ENCODE measurements at places on chromosomes 6 and 20. TPM values are rescaled to one million over a fixed set of nuclear protein-coding genes. Genes with fewer than 3 reads are reported as not detected.

- H3K27me3 ChIP-seq: no peaks in the 10 kb centered on the region
- no peak for DNase-seq
- H3K4me1 ChIP-seq: no peaks in the 10 kb centered on the region
- no peak overlapping the region for H3K4me3 ChIP-seq
- no peak overlapping the region for H3K27ac ChIP-seq
- no peaks in the 10 kb centered on the region for H3K36me3 ChIP-seq
Observed at GRCh38 chr6:163877877-163878639, 463.5 kb downstream of the QKI start.

DNA sequence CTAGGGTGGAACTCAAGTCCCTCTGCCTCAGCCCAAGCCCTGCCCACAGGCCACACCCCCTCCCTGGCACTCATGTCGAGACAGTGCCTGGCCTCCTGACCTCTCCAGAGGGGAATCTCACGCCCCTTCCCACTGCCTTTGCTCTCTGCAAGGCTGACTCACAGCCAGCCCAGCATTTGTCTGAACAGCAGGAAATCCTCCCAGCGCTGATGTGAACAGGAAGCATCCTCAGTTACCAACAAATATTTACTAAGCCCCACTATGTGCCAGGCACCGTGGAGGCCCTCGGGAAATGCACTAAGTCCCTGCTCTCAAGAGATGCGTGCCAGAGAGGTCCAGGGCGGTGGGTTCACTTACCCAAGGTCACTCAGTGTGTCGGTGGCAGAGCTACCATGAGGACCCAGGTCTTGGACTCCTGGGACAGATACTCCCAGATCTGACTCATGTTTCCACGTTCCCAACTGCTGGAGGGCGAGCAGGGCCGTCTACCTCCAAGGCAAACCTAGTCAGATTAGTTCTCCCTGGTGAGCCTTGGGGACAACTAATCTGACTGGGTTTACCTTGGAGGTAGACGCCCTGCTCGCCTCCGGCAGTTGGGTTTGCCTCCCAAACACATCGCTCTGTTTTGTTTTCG lies 7.8 kb downstream of the ADA start:
- H3K4me3 ChIP-seq: no peak overlapping the region
- peak; percentile 65 for DNase-seq
- peak overlapping the region; percentile 82 for H3K27ac ChIP-seq
- H3K36me3 ChIP-seq: no peaks in the 10 kb centered on the region
- H3K4me1 ChIP-seq: peaks cover 62% of the 10 kb centered on the region
- no peaks in the 10 kb centered on the region for H3K27me3 ChIP-seq

- DNase-seq: no peak
- H3K36me3 ChIP-seq: no peaks in the 10 kb centered on the region
- H3K27me3 ChIP-seq: peaks cover 6% of the 10 kb centered on the region
- H3K4me3 ChIP-seq: no peak overlapping the region
- no peak overlapping the region for H3K27ac ChIP-seq
- no peaks in the 10 kb centered on the region for H3K4me1 ChIP-seq
Observed at GRCh38 chr20:37596890-37597536, 69.3 kb upstream of the BLCAP start.

The NR2E1 gene
- total RNA-seq: not detected

DNA sequence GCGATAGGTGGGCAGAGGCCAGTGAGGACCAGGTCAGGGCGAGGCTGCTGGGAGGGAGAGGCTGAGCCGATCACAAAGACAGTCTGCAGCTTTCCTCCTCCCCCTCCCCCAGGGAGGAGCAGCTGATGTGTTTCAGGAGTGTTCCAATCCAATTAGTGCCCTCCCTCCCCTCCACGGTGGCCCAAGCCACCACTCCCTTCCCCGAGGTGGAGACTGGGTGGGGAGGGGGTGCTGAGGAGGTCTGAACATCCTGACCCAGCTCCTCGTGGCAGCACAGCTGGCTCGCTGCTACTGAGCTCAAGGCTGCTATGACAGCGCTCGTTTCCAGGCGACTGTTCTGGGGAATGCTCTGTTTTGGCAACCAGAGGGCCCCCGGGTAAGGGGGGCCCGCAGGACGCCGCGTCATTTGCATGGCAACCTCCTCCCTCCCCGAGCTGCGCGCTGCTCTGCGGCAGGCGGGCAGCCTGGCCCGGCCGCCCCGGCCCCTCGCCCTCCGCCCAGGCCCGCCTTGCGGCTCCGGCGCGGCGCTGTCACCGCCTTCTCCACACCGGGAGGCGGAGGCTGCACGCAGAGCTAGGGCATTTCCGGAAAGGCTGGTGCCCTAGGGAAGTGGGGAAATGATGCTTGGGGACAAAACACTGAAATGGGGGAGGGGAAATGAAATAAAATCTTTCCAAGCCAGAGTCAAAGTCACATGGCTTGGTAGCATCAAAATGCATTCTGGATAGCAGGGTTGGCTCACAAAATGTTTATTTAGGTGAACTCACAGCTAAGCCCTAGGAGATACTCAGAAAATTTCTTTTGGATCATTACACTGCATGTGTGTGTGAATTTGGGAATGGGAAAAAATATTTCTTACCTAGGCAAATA lies 67.4 kb upstream of the PIM1 start:
- H3K4me1 ChIP-seq: peaks cover 27% of the 10 kb centered on the region
- no peaks in the 10 kb centered on the region for H3K27me3 ChIP-seq
- H3K36me3 ChIP-seq: no peaks in the 10 kb centered on the region
- H3K27ac ChIP-seq: peak overlapping the region; percentile 90

- H3K36me3 ChIP-seq: no peaks in the 10 kb centered on the region
- DNase-seq: peak; percentile 14
- H3K27ac ChIP-seq: no peak overlapping the region
- H3K4me3 ChIP-seq: no peak overlapping the region
Observed at GRCh38 chr6:170031684-170032121, 259.2 kb downstream of the DLL1 start.

DNA sequence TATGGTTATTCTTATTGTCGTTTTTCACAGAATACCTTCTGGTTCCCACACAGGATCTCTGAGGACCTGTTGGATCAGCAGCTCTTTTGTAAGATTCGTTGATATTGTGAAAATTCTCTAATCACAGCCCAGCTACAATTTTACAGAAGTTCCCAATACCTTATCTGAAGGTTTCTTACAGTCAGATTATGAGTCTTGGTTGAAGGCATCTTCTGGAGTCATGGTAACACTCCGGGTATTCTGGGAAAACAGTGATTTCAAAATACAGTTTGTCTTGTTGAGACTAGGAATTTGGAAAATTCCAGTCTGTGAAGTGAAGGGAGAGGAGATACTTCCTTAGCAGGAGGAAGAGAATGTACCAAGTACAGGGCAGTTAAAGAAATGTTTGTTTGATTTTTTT lies 22.2 kb upstream of the HLA-C start:
- DNase-seq: no peak
- H3K27me3 ChIP-seq: no peaks in the 10 kb centered on the region
- no peaks in the 10 kb centered on the region for H3K36me3 ChIP-seq
- H3K4me1 ChIP-seq: no peaks in the 10 kb centered on the region
- no peak overlapping the region for H3K27ac ChIP-seq
- no peak overlapping the region for H3K4me3 ChIP-seq

GRCh38 chr6:66200390-66200789 lies 493.4 kb upstream of the EYS start:
- DNase-seq: no peak
- H3K27ac ChIP-seq: no peak overlapping the region
- H3K27me3 ChIP-seq: no peaks in the 10 kb centered on the region

GRCh38 chr6:37483917-37484785 lies 15.5 kb downstream of the CCDC167 start:
- no peaks in the 10 kb centered on the region for H3K4me1 ChIP-seq
- H3K4me3 ChIP-seq: no peak overlapping the region
- H3K36me3 ChIP-seq: peaks cover 54% of the 10 kb centered on the region
- H3K27ac ChIP-seq: no peak overlapping the region
- no peaks in the 10 kb centered on the region for H3K27me3 ChIP-seq

DNA sequence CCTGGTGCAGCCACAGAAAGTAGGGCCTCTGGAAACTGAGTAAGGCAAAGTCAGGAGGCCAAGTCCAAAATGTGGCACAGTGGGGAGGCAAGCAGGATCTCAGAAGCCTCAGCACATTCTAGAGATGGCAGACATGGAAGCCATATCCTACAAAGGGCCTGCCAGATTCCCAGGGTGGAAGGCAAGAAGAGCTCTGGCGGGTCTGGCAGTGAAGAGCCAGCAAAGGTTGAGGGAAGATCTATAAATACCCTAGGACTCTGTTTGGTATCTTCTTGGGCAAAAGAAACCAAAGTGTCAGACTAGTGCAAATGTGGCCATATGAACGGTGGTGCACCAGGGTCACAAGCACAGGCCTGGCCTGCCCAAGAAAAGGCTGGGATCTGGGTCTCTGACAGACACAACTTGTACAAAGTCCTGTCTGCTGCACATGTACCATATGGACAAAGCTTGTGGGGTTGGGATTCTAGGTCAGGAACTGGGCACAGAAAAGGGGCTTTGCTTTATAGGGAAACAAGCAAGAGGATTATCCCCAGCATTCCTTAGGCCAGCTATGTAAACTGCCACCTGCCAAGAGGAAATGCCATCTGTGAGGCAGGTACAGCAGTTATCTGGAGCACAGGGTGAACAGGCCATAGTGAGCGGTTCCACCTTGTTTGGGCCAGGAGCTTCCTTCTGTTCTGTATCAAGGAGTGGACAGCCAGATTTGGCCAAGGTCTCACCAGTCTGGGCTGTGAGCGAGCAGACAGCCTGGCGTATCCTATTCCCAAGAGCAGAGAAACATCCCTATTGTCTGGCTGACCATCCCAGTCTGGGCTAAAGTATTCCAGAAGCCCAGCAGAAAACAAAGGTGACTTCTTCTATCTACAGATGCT lies 36.3 kb upstream of the SLC4A11 start:
- H3K4me3 ChIP-seq: no peak overlapping the region
- H3K27me3 ChIP-seq: no peaks in the 10 kb centered on the region
- no peak overlapping the region for H3K27ac ChIP-seq
- peaks cover 86% of the 10 kb centered on the region for H3K36me3 ChIP-seq
- no peaks in the 10 kb centered on the region for H3K4me1 ChIP-seq

GRCh38 chr6:111530218-111530617 lies 47.2 kb upstream of the REV3L start:
- no peaks in the 10 kb centered on the region for H3K27me3 ChIP-seq
- H3K4me1 ChIP-seq: no peaks in the 10 kb centered on the region
- H3K36me3 ChIP-seq: no peaks in the 10 kb centered on the region

The PAK5 gene
- total RNA-seq: 0.17 TPM

The OXT gene
- not detected for total RNA-seq

The RFX6 gene
- total RNA-seq: not detected

DNA sequence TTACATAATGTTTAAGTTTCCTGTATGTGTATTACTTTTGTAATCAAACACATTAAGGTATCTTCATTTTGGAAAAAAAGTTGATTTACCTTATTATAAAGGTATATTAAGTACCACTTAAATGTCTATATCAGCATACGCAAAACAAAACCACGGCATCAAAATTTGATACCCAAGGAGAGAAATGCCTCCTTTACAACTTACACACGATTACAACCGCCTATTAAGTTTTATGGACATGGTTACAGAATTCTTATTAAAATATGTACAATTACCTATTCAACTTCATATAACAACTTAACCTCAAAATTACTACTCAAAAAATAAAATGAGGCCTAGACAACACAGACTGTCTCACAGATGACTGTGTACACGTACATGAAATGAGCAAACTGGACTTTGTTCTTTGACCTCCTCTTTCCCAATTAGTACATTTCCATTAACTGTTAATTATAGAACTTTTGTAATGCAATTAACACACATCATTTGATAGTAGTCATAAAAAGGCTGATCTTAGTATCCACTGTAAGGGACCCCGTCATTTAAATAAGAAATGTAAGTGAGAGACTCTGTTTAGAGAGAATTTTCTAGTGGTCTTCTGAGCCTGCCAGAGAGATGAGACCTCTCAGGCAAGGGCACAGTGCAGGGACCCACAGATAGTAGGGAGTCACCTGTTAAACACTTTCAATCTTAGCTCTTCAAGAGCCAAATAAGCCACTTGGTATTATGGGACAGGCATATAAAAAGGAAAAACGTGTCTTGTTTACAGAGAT lies 2.5 kb downstream of the DIDO1 start:
- no peaks in the 10 kb centered on the region for H3K27me3 ChIP-seq
- H3K27ac ChIP-seq: peak overlapping the region; percentile 98
- H3K4me3 ChIP-seq: peak overlapping the region; percentile 98
- DNase-seq: peak; percentile 18
- H3K36me3 ChIP-seq: no peaks in the 10 kb centered on the region

DNA sequence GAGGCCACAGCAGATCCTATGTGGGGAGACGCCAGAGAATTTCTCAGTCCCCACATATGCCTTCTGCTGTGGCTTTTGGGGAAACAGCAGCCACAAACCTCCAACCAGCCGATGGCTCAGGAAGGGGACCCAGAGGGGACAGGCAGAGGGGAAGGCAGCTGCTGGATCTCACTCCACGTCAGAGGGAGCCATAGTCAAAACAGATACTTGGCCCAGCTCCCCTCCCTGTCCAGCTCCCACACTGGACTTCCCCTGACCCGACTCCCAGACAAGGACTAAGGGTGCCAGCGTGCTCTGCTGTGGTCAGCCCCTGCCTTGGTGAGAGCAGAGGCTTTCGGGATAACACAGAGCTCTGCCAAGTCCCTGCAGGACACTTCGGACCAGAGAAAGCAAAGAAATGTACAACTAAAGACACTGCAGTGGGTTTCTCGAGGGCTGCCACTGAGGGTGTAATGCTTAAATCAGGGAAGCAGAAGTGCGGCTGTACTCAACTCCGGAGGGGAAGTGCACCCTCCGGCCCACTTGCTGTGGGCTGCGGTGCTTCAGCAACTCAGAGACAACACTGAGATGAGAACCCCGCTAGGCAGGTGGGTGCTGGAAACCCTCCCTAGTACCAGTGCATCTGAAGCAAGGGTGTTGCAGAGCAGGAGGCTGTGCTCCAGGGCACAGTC lies 47.2 kb downstream of the RRBP1 start:
- H3K27ac ChIP-seq: peak overlapping the region; percentile 69
- H3K4me3 ChIP-seq: no peak overlapping the region
- DNase-seq: no peak
- no peaks in the 10 kb centered on the region for H3K27me3 ChIP-seq

GRCh38 chr6:20092071-20092566 lies 120.2 kb downstream of the MBOAT1 start:
- H3K27me3 ChIP-seq: no peaks in the 10 kb centered on the region
- DNase-seq: no peak
- H3K27ac ChIP-seq: no peak overlapping the region
- no peaks in the 10 kb centered on the region for H3K36me3 ChIP-seq
- H3K4me1 ChIP-seq: no peaks in the 10 kb centered on the region

The CTAGE9 gene
- not detected for total RNA-seq

DNA sequence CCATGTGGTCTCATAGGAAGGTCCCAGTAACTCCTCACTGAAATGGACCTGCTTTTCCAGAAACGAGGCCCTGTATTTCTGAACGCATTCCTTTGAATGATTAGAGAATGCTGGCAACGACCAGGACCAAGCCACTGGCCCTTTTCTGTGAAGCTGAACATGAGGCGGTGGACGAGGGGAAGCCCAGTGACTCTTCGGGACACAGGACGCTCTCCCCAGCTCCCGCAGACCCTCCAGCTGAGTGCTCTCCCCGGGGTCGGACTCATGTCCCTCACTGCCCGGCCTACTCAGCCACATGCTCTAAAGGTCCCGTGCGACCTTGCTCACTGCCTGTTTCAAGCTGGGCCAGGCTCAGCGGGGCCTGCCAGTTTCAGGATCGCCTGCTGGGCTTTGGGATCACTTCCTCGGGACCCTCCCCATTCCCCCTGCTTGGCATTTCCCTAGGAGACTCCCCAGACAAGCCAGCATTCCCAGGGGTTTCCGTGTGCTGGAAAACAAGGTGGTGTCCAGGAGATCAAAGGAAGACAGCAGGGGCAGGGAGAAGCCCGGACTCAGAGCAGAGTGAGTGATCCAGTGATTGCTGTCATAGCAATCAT lies 2.6 kb upstream of the CST9 start:
- H3K36me3 ChIP-seq: no peaks in the 10 kb centered on the region
- no peaks in the 10 kb centered on the region for H3K27me3 ChIP-seq
- no peak overlapping the region for H3K27ac ChIP-seq
- no peak overlapping the region for H3K4me3 ChIP-seq
- H3K4me1 ChIP-seq: no peaks in the 10 kb centered on the region

Data from upper lobe of left lung (tissue), 6 donors.